ENCODE measurements at places on chromosomes 12 and 14.
A peak's percentile ranks its signal among the peaks of the same experiment; 100 is the strongest.

DNA sequence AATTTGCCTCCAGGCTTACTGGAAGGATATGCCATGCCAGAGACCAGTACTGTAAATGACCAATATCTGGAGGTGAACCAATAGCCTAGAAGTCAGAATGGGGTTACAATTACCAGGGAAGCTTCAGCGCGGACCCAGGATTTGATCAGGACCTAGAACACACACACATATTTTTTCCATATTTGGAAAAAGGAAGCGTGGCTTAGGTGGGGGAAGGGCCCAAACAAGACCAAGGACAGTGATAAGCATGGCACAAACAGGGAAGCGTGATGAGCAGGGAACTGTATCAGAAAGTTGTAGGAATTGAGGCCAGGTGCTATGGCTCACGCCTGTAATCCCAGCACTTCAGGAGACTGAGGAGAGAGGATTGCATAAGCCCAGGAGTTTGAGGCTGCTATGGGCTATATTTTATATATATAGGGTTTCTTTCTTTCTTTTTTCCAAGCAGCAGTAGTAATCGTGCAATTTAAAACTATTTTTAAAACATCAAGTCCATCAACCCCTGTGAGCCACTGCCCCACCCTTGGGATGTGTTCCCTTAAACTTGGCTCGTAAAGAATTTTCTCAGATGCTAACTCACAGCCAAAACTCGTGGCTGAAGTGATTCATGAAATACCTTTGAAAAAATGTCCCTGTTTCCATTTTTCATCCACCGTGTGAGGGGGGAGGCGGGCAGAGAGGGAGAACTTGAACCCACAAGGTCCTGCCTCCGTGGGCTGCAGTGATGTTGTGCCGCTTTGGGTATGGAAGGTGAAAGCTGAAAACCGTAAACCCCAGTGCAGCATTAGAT, 16.7 kb downstream of the HRK start:
- DNase-seq: peak; percentile 52

- peak; percentile 75 for DNase-seq
Observed at GRCh38 chr12:8687846-8688601, 9.8 kb upstream of the RIMKLB start.

GRCh38 chr12:92470608-92471021, 232.2 kb upstream of the PLEKHG7 start:
- DNase-seq: no peak

- no peak for DNase-seq
Observed at GRCh38 chr14:100223332-100224201, 15.4 kb upstream of the YY1 start.

- peak; percentile 42 for DNase-seq
Observed at GRCh38 chr12:82625523-82625922, 61.2 kb upstream of the TMTC2 start.
